Activated CD4-positive, alpha-beta memory T cell treated with anti-CD3 and anti-CD28 coated beads, Interleukin-2, amount 10 ng/mL, durations not matched to agents 7 days and 5 days (primary cell): ENCODE measurements at places on chromosomes 5 and 9.

GRCh38 chr5:81194633-81195334 lies 38.3 kb upstream of the CKMT2 start:
- peak; percentile 85 for DNase-seq

DNA sequence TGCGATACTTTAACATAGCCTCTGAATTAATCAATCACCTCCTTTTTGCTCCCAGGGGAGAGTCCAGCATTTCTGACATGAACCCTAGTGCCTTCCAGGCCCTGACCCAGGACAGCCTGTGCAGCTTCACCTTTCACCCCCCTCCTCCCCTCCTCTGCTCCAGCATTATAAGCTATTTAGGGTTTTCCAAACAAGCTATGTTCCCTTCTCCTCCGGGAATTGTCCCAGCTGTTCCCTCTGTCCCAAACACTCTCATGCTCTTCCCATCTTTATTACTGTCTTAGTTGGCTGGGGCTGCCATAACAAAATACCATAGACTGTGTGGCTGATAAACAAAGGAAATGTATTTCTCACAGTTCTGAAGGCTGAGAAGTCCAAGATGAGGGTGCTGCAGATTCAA lies 161.5 kb downstream of the EBF1 start:
- DNase-seq, result no peak

DNA sequence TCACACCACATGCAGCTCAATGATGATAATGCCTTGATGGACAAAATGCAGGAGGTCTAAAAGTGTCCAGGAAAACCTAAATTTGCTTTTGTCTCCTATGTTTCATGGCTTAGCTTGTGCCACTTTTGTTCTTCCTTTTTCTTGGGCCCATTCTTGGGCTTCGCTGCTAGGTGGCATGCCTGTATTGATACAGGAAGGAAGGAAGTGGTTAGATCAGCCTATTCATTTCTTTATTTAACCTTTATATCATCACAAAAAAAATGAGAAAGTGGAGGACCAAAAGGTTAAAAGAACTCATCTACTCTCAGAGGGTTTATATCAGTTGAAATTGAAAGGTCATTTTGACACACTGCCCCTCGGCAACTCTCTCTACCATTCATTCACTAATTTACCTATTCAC lies 260.2 kb downstream of the ARHGAP26 start:
- DNase-seq, result no peak

GRCh38 chr5:14718778-14719177 lies 54.3 kb downstream of the OTULIN start:
- DNase-seq, result no peak

GRCh38 chr5:160466889-160467554 lies 45.4 kb downstream of the PTTG1 start:
- DNase-seq, result no peak

DNA sequence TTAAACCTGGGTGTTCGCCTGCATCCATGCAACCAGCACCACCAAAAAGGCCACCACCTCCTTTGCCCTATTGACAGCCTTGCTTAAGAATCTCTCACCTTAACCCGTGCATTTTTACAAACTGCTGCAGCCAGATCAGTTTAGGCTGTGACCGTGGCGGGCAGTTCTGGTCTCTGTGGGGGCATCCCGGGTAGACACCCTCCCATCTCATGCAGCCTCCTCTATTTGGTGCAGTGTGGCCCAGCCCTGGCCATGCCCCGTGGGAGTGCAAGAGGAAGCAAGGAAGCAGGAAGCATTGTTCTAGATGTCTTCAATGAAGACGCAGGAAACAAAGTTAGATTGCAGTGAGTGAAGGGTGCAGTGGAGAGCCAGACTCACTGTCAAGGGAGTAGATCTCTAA lies 108.8 kb upstream of the MVB12B start:
- DNase-seq, result no peak

GRCh38 chr9:8872802-8873201 lies 1073.2 kb upstream of the DMAC1 start:
- no peak for DNase-seq

DNA sequence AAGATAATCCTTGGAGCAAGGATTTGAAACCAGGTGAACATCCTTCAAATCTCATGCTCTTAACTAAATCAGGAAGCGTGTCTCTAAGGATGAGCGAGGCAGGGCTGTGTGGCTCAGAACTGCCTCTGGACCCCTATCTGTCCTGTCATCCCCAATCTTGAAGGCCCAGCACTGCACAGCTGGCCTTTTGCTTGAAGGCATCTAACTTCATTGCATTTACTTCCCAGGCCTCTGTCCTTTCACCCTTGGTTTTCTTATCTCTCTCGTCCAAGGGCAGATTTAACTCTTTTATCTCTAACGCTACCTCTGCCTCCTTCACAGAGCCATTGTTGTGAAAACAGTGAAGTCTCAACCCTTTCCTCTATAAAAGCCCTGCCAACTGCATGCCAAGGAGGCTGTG lies 83.8 kb downstream of the UGCG start:
- no peak for DNase-seq

GRCh38 chr5:91194824-91195381 lies 188.2 kb downstream of the ARRDC3 start:
- no peak for DNase-seq

DNA sequence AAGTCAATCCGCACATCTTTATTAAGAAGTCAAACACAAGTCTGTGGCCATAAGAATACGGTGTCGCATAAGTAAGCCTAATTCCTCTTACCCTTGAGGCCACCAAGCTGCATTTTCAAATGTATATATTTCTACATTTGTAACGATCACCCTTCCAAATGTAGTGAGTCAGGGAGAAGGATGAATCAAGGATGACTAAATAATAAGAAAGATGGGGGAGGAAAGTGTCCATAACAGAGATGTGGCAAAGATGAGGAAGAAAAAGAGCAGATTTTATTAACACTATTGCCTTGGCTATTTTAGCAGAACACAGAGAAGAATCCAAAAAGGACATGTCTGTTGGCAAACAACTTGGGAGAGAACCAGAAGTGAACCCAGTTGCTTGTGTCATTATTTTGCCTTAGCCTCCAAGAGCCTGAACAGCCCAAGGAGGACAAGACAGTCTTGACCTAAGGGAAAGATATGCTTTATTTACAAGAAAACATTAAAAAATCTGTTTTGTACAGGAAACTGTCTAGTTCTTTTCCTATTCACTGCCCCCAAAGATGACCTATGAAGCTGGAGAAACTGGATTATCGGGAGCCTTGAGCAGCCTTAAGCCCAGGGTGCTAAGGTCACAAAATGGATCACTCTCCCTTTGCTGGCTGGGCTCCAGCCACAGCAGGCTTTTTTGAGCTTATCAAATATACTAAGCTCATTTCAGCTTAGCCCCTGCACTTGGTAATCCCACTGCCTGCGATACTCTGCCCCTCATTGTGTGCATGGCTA lies 101.5 kb downstream of the PLCXD3 start:
- no peak for DNase-seq

DNA sequence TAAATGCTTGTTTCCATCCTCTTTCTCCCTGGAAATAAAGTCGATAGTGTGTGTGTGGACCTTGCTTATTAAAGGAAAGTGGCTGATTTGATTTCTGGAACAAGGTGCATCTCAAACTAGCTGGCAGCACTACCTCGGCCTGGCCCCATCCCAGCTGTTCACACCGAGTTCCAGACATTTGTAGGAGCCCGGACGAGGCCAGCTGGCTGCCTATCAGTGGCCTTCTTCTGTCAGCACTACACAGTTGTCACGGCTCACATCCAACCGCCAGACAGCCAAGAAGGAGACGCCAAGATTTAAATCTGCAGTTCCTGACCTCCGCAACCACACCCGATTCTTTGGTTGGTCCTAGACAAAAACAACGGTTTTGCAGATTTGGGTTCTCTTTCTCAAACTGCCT lies 63.6 kb downstream of the PALM2AKAP2 start:
- DNase-seq, result no peak

DNA sequence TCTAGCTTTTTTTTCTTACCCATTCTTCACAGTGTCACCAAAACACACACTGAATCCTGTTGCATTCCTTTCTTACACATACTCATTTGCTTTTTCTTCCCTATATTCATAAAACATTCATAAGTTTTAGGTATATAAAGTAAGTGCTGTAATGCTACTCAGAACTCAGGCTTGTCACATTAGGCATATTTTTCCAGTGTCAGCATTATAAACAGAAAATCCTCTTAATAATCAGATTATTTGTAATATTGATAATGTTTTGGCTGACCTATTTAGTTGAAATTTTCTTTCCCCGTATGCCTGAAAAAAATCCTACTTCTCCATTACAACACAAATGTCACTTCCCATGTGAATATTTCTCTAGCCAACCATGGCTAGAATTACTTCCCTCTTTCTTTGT lies 743.0 kb upstream of the NUDT12 start:
- DNase-seq, result no peak

- no peak for DNase-seq
Observed at GRCh38 chr5:166938071-166938470, 1353.4 kb upstream of the WWC1 start.
